ENCODE measurements at places on chromosomes 6 and 20.
A peak's percentile ranks its signal among the peaks of the same experiment; 100 is the strongest.

- peak; percentile 16 for DNase-seq
These were observed 828 bp downstream of the TP53RK start for GRCh38 chr20:46688151-46689081.

DNA sequence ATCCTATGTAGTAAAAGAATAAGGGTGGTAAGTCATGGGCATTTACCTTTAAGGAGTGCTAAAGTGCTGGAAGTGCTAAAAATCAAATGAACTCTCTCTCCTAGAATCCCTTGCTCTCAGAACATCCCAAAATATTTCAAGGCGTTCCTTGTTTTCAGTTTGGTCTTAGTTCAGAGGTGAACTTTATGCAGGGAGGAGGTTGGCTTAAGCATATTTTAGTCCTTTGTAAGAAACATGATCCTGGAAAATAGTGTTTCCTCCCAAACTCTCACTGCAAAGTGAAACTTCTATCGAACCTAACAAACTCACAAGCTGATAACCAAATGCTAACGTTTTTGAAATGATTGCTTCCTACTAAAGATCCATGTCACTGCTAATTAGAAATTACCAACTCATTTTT, 231.4 kb downstream of the FOXC1 start:
- no peak for DNase-seq

- peak; percentile 82 for DNase-seq
These were observed 3.8 kb downstream of the SLC35B2 start for GRCh38 chr6:44253307-44254101.

DNA sequence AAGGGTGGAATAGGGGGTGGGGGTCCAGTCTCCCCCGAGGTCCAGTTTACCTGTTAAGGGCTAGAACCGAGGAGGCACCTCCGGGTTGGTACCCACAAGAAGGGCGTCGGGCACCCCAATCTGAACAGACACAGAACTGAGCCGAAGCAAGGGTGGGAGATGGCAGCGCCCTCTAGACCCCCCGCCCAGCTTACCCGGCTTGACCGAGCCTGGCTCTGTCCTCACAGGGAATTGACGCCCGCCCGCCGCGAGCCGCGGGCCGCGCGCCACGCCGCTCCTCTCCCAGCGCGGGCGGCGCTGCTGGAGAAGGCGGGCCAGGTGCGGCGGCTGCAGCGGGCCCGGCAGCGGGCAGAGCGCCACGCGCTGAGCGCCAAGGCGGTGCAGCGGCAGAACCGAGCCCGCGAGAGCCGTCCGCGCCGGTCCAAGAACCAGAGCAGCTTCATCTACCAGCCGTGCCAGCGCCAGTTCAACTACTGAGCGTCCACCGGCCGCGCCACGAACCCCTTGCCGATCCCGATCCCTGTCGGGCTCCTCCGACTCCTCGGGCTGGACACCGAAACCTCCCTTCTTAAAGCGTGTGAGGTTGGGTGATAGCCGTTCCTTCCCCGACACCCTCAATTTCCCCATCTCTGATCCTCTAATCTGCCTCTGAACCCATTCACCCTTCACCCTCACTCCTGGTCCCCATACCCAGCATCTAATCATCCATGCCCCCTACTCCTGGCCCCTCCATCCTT, 5.9 kb downstream of the TP53INP2 start:
- DNase-seq, result no peak

DNA sequence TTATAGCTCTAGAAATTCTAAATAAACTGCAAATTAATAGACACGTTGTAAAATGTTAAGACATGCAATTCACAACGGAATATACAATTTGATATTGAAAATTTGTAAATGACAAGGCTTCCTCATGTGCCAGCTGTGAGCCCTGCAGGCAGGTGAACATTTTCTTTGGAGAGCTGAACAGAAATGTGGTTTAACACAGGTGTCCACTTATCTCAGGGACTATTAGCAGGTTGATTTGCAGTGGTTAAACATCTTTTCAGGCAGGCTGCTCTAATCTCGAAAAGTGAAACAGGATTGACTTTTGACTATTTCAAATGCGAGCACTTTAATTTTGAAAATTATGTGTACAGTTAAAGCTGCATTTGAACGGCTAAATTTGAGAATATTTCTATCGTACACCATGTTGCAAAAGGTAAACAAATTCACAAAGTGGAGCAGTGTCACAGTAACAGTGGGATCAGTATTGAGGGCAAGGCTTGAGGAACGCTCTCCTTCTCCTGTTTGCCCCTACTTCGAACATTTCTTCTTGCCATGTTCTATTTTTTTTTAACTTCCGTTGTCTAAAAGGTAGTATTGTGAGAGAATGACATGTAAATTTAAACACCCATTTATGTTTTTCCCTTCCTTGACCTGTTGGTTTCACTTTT, 210.8 kb downstream of the CDKAL1 start:
- no peak for DNase-seq

GRCh38 chr6:161374971-161375873, 101.4 kb upstream of the AGPAT4 start:
- no peak for DNase-seq

GRCh38 chr20:32443386-32443974, 85.3 kb downstream of the ASXL1 start:
- DNase-seq, result no peak

- no peak for DNase-seq
These were observed 4.3 kb upstream of the KIF25 start for GRCh38 chr6:167993169-167993568.

GRCh38 chr6:143605906-143606521, 71.8 kb upstream of the PHACTR2 start:
- DNase-seq, result no peak
